Activated CD4-positive, alpha-beta T cell treated with anti-CD3 and anti-CD28 coated beads, Interleukin-2, amount 50 U/mL, for 1 hour (primary cell): ENCODE measurements at places on chromosomes 1 and 21.

- no peak for DNase-seq
These were observed 45.4 kb downstream of the SKI start for GRCh38 chr1:2273401-2274090.

DNA sequence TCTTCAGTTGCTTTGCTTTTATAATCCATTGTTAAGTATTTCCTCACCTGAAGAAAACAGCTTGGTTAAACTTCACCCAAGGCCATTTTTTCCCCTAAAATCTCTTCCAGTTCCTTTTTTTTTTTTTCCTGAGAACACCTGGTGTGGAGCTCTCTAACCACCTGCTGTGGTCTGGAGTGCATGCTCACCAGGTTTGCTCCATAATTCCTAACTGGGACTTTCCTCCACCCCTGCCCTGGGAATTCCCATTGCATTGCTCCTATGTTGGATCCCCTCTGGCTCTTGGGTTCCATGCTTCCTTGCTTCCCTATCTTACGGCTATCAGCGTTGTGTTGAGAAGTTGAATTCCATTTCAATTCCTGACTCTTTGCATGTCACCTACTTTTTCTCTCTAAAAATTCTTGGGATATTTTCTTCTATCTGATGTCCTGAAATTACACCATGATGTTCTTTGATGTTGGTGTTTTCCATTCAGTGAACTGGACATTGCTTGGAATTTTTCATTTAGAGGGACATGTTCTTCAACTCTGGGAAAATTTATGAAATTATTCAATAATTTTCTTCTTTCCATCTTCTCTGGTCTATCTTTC is 19.6 kb upstream of the DYRK1A start:
- no peak for DNase-seq

GRCh38 chr1:237670302-237670701 is 220.4 kb downstream of the ZP4 start:
- no peak for DNase-seq

GRCh38 chr1:80250573-80251168 is 1244.1 kb upstream of the ADGRL4 start:
- DNase-seq, result no peak

DNA sequence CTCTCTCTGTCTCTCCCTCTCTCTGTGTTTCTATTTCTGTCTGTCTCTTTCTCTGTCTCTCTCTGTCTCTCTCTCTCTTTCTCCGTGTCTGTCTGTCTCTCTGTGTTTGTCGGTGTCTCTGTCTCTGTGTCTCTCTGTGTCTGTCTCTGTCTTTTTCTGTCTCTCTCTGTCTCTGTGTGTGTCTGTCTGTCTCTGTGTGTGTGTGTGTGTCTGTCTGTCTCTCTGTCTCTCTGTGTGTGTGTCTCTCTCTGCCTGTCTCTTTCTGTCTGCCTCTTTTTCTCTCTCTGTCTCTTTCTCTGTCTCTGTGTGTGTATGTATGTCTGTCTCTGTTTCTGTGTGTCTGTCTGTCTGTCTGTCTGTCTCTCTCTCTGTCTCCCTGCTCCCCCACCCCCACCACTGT is 31.7 kb upstream of the ZC3H12A start:
- DNase-seq, result no peak

- no peak for DNase-seq
These were observed 25.0 kb downstream of the RLF start for GRCh38 chr1:40185951-40186864.

GRCh38 chr1:197342044-197342565 is 74.1 kb downstream of the CRB1 start:
- DNase-seq, result no peak

DNA sequence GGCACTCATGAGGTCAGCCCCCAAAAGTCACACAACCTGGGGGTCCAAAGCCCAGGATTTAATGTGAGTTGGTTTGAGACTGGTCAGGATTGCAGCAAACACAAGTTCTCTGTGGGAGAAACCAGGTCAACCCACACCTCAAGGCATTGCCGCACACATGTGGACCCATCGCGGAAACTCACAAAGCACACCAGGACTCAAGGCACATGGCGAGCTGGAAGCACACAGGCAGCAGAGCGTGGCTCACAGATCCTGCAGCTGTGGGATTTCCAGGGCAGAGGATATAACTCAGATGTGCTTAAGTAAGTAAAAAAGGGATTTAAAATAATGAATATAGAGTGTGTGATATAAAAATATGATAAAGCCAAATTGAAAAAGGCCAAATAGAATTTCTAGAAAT is 51.6 kb upstream of the ADARB1 start:
- DNase-seq, result no peak

DNA sequence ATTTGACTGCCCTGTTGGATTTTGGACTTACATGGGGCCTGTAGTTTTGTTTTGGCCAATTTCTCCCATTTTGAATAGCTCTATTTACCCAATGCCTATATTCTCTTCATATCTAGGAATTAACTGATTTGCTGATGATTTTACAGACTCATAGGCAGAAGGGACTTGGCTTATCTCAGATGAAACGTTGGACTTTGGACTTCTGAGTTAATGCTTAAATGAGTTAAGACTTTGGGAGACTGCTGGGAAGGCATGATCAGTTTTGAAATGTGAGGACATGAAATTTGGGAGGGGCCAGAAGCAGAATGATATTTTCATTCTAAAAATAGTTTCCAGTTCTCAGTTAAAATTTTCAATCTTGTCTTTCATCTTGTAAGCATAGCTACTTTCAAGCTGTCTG is 222.3 kb downstream of the COP1 start:
- no peak for DNase-seq

DNA sequence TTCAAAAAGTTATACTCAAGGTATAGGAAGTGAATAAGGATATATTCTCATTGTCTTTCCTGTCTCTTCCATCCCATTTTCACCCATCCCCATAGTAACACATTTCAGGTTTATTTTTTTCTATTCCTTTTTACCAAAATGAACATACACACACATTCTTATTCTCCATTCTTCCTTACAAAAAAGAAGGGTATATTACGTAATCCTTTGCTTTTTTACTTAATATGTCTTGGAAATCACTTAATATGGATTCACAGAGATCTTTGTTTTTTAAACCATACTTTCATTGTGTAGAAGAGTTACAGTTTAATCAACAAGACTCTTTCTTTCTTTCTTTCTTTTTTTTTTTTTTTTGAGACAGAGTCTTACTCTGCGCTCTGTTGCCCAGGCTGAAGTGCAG is 128.2 kb upstream of the BMP8A start:
- DNase-seq, result no peak

GRCh38 chr21:17783481-17784179 is 35.5 kb downstream of the C21orf91 start:
- DNase-seq, result no peak

DNA sequence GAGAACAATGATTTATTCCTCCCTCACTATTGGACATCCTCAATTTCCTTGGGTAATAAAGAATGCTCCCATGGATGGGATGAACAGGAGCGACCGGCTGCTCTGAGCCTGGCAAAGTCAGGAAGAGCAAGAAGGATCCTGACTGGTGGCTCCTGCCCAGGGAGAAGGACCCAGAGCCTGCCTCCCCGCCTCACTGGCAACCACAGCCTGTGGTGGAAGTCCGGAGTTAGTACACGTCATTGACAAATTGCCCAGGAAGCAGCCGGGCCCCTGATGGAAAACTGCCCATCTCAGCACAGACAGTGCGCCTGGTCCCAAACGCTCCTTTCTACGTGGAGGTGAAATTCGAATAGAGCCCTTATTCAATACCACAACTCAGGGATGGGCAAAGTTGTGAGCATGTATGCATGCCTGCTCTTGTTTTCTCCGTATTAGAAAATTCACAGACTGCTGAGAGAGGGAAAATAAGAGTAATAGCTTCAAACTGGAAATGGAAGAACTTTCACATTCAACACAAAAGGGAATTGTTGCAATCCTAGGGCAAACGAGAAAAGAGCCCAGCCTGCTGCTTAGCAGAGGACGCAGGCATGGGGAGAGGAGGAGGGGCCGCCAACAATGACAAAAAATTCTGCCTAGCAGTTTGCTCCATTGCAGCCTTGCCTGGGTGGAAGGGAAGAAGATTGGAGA is 397.1 kb upstream of the VAMP3 start:
- no peak for DNase-seq

DNA sequence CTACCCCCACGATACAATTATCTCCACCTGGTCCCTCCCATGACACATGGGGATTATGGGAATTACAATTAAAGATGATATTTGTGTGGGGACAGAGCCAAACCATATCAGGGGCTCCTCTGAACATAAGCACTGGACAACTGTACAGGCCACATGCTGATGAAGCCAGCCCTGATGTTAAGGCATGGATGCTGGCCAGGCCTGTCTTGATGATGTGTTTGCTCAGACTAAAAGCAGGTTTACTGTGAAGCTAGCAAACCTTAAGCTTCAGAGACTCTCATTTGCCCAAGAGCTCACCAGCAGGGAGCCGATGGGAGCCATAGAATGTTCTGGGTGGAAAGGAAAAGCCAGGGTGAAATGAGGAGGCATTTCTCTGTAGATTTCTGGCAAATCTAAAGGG is 135.3 kb upstream of the KCNK1 start:
- DNase-seq, result no peak

- DNase-seq, result no peak
These were observed 19.1 kb upstream of the CD101 start for GRCh38 chr1:116982319-116983004.

GRCh38 chr1:231519166-231519565 is 9.3 kb upstream of the TSNAX start:
- DNase-seq, result no peak
